ENCODE measurements at places on chromosomes 13 and 19.

DNA sequence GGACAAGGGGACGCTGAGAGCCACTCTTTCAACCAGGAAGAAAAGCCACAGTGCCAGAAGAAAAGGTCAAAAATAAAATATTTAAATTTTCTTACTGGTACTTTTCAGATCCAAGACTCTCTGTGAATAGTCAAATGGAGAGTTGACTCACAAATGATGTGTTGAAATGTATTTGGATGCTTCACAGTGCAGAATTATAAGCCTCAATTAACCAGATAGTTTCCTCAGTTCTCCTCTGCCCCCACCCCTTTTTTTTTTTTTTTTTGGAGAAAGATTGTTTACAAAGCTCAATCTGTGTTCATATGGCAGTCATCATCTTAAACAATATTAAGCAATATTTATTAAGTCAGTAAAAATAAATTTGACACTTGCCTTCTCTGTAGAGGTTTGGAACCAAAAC lies 470.8 kb downstream of the FGF9 start:
- DNase-seq: no peak

- no peak for DNase-seq
These were observed 3.6 kb downstream of the ZIK1 start for GRCh38 chr19:57587529-57587928.

DNA sequence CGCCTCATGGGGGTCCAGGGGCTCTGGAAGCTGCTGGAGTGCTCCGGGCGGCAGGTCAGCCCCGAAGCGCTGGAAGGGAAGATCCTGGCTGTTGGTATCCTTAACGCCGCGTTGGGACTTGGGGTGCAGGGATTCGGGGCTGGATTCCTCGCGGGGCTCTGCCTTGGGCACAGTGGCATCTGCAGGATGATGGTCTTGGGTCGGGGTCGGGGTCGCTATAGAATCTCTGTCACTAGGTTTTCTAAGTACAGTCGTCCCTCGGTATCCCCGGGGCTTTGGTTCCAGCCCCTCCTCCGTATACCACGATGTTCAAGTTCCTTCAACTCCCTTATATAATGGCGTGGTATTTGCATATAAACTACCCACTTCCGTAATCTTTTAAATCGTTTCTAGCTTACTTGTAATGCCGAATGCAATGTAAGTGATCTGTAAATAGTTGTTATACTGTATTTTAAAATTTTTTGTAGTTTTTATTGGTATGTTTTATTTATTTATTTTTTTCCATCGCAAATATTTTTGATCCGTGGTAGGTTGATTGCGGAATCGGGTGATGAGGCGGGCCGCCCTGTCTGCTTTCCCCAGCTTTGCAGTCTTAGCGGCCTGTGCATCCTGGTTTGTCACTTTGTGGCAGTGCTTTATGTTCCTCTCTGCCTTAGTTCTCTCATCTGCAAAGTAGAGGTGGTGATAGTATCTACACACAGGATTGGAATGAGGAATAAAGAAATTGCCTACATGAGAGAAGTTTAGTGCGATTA lies 606 bp downstream of the ERCC5 start:
- DNase-seq: no peak

DNA sequence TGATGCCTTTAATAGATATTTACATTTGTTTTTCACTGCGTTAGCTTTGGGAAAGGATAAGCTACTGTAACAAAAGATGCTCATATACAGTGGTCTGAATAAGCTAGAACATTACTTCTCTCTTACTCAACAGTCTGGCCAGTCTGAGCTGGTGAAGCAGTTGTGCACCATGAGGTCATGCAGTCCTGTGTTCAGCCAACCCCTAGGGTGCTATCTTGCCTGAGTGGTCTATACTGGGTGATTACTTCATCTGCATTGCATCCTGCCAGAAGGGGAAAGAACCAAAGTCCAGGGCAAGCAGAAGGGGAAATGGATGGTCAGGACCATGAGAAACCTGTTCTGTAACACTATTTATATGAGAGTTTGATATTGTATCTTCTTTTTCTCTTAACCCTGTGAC lies 31.5 kb downstream of the ERCC5 start:
- no peak for DNase-seq

DNA sequence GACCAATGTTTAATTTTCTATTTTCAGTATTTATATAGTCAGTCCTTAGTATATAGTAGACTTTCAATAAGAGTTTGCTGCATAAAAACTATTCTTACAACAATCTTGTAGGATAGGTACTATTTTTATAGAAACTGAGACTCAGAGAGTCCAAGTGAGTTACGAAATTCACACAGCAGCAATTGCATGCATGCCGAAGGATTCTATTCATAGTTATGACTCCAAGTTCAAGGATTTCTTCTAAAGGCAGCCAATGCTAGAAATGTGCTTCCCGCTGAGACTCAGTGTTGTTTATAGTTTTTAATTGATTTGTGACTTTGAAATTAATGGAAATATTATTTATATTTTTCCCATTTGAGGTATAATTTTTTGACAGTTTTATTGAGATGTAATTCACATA lies 62.7 kb upstream of the CSNK1A1L start:
- no peak for DNase-seq

Measured in stimulated activated CD8-positive, alpha-beta memory T cell treated with anti-CD3 and anti-CD28 coated beads, Interleukin-4, amount 100 ng/mL, for 1 hour (primary cell).